Stimulated activated CD4-positive, alpha-beta T cell treated with anti-CD3 and anti-CD28 coated beads, Interleukin-2, amount 100 ng/mL, for 4 hours (primary cell): ENCODE measurements at places on chromosomes 6 and 20.

- DNase-seq: no peak
Measured at GRCh38 chr6:3352678-3353077, 93.9 kb downstream of the PSMG4 start.

DNA sequence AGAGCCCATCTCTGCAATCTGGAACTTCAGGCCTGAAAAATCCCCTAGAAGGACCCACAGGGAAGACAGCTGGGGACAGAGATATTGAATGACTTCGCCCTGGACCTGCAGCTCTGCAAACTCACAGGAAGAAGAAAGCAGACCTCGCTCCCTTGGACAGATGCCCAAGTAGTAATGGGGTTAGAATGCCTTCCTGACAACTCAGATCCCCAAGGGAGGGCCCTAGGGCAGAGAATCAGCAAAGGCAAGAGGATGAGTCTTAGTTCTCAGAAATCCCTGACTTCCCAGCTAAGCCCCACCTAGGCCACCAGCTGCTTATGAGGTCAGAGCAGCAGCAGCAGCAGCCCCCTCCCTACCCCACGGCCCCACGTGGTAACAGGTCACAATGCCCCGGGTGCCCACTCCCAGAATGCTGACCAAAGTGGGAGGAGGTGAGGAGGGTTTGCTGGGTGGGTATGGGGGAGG is at the start of gene C20orf141:
Gene C20orf141, plus strand, starts transcription at position 401 of the 465 bp plus-strand sequence. CDS start 198 bp downstream, outside the sequence.
- no peak for DNase-seq

- DNase-seq: no peak
Measured at GRCh38 chr6:148479497-148479896, 136.9 kb downstream of the SASH1 start.

- no peak for DNase-seq
Measured at GRCh38 chr6:112478036-112478435, 130.9 kb downstream of the RFPL4B start.

DNA sequence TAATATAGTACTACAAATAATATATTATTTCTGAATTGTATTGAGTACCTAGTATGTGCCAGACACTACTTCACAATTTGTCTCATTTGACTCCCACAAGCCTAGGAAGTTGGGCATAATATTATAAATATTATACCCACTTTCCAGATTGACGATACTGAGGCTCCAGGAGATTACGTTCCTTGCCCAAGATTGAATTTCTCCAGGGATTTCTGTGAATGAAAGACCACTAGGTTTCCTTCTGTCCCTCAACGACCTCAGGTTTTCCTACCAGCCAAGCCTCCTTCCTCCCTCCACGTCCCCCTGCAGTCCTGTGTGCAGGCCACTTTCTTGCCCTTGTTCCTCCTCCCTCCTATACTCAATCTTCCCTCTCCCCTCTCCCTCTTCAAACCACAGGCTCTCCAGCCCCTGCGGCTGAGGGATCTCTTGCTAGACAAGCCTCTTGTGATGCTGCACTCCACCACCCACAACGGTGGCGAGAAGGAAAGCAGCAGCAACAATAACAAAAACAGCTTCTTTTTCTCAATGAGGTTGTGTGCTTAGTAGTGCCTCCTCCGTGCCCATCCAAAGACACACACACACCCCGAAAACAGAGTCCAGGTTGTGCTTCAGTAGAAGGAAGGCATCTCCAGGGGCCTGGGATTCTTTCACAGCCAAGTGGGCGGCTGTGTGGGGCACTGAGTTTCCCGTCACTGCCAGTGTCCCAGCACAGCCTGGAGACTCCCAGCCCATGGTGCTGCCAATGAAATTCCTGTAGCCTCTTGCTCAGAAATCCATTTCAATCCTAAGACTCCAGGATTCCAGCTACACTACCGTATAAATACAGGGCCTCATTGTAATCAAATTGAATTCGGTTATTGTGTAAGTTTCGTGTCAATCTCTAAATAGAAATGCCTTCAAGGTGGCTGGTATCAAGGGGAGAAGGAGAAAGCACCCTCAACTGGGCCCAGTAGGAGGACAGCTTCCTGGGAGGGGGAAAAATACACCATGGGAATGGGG is 94.4 kb downstream of the NCR2 start:
- no peak for DNase-seq

GRCh38 chr20:48012401-48012974 is 227.2 kb upstream of the SULF2 start:
- DNase-seq: no peak

- no peak for DNase-seq
Measured at GRCh38 chr20:8299921-8300320, 167.9 kb downstream of the PLCB1 start.

DNA sequence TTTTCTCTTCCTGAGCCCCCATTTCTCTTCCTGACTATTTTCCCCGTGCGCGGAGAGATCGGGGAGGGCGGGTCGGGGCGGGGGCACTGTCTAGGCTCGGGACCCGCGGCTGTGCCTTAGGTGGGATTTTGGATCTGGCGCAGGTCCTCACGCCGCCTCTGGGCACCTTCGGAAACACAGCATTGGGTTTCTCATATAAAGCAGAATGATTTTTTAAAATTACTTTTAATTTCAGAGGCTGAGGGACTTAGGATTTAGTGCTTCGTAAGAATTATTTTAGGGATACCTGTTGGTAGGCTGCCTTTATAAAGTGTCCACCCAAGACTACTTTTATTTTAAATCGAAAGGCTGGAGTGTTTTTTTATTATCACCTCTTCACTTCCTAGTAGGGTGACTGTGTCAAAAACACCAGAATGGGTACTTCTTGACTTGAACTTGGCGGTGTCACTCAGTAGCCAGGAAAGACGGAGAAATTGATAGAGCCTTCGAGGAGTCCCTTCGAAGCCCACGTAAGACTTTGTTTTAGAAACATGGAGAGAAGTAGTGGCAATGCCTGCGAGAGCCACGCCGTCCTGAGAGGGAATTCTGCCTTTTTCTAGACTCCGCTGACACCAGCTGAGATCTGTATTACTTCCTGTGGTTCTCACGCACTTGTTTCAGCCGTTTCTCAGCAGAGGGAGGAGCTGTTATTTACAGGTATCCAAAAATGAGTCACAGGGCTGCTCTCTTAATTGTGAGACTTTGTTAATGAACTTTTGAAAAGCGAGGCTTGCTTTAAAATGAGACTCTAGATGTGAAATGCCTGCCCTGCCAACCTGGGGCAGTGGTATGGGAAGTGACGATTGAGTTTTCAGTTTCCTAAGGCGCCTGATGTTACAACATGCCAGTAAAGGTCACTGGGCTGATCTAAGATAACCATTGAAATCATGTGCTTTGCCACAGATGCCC is 667 bp downstream of the STX11 start:
- peak; percentile 57 for DNase-seq

DNA sequence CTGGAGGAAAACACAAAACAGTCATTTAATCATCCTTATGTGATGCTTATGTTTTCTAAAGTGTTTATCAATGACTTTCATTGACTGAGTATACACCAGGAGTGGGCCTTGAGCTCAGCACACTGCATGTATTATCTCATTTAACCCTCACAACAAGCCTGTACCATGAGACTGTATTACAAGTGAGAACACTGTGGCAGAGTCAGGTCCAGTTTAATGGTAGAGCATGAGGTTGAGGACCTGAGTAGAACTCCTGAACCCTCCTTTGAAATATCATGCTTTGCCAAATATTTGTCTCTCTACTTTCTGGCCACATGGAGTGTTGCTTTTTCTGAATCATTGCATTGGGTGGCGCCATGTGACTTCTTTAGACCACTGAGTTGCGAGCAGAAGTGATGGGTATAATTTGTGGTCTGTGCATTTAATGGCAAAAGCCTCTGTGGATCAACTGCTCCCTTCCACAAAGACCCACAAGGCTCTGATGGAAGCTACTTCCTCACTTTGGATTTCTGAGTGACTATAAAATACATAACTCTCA is 65.0 kb upstream of the SIRPG start:
- no peak for DNase-seq

GRCh38 chr6:74853991-74854390 is 351.9 kb downstream of the COL12A1 start:
- no peak for DNase-seq

DNA sequence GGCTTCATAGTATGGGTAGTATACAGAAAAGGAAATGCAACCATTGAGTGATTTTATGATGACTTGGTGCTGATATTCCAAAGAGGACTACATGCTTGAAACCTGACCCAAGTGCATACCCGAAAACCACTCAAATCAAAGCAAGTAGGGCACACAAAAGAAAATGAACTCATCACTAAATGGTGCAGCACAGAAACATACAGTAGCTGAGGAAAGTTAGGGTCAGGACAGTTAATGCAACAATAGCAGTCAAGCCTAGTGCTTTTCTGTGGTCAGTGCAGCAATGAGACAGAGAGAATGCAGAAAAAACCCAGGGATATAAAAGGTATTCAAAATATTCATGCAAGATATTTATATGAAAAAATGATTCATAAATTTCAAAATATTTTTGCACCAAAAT is 711.1 kb downstream of the EPHA7 start:
- DNase-seq: no peak

- no peak for DNase-seq
Measured at GRCh38 chr20:17491488-17491887, 39.7 kb downstream of the BFSP1 start.

GRCh38 chr6:45964300-45964699 is 51.4 kb downstream of the CLIC5 start:
- no peak for DNase-seq

GRCh38 chr20:59023616-59024015 is 4.4 kb downstream of the TUBB1 start:
- DNase-seq: no peak

DNA sequence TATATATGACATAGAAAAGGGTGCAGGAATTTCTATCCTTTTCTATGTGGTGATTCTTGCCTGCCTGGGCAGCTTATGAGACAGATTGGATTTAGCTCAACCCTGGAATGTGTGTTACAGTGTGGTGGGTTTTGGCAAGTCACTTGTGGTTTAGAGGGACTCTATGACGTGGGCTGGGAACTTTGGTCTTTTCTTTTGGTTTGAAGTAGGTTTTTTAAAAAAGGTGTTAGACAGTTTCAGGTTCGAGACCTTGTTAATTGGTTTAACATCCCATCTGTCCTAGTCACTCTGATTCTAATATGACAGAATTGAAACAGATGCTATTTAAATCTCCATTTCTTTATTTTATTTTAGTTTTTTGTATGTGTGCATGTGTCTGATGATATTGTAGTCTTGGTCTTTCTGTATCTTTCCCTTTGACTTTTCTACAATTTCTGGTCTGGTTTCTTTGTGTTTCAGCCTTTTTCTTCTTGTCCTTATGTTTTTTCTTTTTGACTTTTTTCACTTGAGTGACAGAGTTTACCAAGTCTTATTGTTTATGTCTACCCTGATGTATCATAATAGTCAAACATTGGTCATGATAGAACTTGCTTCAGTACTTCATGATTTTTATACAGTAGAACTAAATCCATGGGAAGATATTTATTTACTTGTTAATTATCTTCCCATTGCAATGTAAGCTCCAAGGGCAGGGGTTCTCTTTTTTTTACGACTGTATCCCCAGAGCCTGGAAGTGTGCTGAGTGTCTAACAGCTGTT is 174.3 kb downstream of the CDKAL1 start:
- no peak for DNase-seq

- DNase-seq: no peak
Measured at GRCh38 chr6:46605091-46605797, 47.4 kb downstream of the CYP39A1 start.

DNA sequence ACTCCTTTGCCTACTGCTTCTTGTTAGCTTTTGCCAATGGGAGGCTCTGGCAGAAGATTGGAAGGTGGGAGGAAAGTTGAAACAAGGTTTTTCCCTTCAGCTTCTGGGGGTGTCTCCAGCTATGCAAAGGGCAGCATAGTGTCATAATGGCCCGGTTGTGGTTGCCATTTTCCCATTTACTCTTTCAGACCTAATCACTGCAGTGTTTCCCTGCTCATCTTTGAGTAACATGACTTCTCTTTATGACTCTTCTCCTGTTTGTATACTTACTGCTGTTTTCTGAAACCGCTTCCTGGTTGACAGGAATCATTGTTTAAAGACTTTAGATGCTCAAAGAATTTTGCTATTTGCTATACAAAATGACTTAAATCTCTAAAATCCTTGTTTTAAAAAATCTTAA is 19.9 kb downstream of the NRN1 start:
- no peak for DNase-seq

- DNase-seq: no peak
Measured at GRCh38 chr20:46682063-46682821, 7.0 kb downstream of the TP53RK start.

- no peak for DNase-seq
Measured at GRCh38 chr20:46838011-46838410, 56.6 kb upstream of the EYA2 start.

DNA sequence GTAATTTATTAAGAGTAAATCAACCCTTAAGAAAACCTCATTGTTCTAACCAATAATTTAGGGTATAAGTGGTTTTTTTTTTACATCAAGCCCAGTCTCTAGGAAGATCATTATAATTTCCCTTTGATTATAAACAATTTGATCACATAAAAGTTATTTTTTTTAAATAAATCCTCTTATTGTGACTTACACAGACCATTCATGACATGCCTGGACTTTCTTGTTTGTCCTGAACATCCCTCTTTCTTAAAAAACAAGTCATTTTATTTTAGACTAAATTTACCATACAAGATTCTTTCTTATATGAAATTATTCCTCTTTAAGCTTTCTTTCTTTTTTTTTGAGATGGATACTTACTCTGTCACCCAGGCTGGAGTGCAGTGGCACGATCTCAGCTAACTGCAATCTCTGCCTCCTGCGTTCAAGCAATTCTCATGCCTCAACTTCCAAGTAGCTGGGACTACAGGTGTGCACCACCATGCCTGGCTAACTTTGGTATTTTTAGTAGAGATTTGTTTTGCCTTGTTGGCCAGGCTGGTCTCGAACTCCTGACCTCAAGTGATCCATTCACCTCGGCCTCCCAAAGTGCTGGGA is 53.6 kb upstream of the AGPAT4 start:
- DNase-seq: no peak

GRCh38 chr6:137313928-137314855 is 95.0 kb upstream of the IFNGR1 start:
- peak; percentile 57 for DNase-seq

- DNase-seq: no peak
Measured at GRCh38 chr20:30505566-30505965, 751.9 kb upstream of the DEFB115 start.

GRCh38 chr6:110597761-110598160 is 121.3 kb upstream of the SLC22A16 start:
- DNase-seq: no peak

DNA sequence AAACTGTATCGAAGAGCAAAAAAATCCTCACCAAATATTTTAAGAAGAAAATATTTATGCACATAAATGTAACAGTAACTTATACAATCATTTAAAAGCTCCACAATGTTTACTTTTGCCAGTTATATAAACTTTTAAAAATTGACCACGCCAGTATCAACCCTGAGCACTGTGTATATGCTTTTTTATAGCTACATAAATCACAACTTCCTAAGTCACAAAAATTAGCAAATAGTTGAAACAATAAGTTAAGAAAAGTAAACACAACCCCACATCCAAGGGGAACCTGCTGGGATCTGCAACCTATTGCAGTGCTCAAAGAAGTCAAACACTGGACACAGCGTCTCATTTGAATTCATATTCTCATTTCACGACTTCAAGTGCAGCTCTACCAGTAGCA is 89.8 kb upstream of the DST start:
- DNase-seq: no peak

DNA sequence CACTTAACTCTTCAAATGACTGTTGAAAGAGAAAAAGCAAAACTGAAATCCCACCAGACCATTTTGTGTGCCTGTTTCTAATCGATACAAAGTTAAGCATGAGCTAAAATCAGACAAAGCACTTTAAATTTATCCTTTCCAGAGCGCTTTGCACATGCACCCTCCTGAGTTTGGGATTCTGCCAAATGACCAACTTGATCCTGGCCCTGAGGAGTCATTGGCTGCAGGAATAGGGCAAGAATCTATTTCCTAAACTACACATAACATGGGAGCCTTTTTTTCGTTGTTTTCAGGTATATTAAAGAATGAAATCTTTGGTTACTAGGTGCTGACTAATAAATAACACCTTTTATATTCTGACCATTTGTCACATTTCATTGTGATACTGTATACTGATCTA is 23.8 kb upstream of the MTHFD1L start:
- DNase-seq: no peak
